ENCODE measurements at places on chromosomes 12 and 14.

GRCh38 chr12:40261937-40262336 is 37.1 kb downstream of the LRRK2 start:
- no peak for DNase-seq

- no peak for DNase-seq
These were observed 146.4 kb upstream of the ARID2 start for GRCh38 chr12:45582986-45583659.

- DNase-seq = no peak
These were observed 64.8 kb upstream of the YARS2 start for GRCh38 chr12:32820376-32820931.

DNA sequence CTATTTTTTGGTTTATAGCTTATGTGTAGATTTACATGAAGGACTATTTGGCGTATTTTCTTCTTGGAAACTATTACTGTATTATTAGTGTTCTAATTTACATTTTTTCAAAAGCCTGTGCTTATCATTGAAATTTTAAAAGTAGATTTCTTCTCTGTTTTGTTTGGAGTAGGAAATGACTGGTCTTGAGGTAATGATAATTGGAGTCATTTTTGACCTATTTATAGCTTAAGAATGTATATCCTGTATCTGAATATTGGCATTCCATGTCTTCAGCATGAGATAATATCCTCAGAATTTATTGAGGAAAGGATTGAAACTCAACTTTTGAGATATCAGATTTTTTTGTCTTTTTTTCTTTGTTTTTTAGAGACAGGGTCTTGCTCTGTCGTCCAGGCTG is 193.4 kb downstream of the ERC1 start:
- DNase-seq = no peak

DNA sequence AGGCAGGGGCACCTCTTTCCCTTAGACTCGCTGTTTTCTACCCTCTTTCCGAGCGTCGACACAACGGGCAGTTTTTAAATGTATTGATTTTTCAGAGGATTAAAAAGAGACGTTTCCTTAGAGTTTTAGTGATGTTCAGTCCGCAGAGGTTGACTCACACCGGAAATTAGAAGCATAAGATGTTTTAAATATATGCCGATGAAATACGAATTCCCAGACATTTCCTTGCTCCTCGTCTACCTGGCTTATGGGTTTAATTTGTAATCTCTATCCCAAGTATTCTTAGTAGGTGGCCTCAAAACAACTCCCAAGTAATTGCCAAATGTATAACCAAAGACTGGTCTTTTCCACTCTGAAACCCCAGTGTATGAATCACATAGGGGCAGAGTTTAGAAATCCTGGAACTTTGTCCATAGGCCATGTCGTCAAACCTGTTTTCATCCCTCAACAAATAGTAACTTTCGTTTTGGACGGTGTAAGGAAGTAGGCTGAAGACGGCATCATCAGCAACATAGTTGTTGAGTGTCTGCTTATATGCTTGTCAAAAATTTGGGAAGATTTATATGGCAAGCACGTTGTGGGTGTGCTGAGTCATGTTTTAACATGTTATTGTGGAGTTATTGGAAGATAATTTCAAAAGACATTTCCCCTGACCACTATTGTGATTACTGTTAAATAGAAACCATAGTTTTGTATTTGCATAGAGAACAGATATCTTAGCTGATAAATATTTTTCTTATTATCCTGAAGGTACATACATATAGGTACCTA is 824 bp downstream of the TBK1 start:
- peak; percentile 54 for DNase-seq

Measured in CD4-positive, alpha-beta T cell treated with Interleukin-17A for 1 hour (primary cell).